Stimulated activated CD4-positive, alpha-beta T cell treated with anti-CD3 and anti-CD28 coated beads, Interleukin-1b, Interleukin-23, amount 100 ng/mL, for 1 hour (primary cell): ENCODE measurements at places on chromosomes 4 and X.

DNA sequence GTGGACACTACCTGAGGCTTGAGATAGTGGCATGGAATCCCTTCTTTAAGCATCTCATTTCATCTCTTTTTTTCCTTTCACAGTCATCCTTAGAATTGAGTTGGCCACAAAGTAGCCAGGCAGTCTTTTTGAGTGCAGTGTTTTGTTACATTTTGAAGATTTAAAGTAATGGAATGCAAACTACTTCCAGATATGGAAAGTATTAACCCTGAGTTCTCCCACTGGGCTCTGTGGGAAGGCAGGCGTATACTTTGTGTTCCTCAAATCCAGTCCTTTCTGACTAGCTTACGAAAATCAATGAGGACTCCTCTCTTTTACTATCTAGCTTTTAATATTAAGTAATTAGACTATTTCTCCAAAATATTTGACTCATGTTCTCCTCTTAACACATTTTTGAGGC is 29.9 kb downstream of the PCDH10 start:
- no peak for DNase-seq

- DNase-seq = no peak
Measured at GRCh38 chr4:30768277-30768676, 48.1 kb downstream of the PCDH7 start.

DNA sequence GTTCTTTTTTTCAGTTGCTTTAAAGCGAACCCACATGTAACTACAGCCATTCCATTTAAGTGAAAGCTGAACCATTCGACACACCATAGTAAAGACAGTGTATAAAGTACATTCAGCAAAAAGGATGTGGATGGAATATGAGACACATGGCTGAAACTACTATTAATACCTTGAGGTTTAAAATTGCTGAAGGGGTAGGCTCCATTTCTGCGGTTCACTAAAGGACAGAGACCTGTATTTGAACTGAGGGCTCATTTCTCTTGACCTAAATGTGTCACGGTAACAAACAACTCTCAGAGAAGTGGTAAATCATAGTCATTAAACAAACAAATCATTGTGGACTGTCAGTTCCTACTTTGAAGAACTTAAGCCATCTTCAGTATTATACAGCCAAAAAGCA is 1085.6 kb upstream of the TENM3 start:
- no peak for DNase-seq

- DNase-seq = no peak
Measured at GRCh38 chrX:87924619-87925018, 407.0 kb downstream of the KLHL4 start.

- no peak for DNase-seq
Measured at GRCh38 chrX:81537723-81538122, 335.8 kb downstream of the SH3BGRL start.

DNA sequence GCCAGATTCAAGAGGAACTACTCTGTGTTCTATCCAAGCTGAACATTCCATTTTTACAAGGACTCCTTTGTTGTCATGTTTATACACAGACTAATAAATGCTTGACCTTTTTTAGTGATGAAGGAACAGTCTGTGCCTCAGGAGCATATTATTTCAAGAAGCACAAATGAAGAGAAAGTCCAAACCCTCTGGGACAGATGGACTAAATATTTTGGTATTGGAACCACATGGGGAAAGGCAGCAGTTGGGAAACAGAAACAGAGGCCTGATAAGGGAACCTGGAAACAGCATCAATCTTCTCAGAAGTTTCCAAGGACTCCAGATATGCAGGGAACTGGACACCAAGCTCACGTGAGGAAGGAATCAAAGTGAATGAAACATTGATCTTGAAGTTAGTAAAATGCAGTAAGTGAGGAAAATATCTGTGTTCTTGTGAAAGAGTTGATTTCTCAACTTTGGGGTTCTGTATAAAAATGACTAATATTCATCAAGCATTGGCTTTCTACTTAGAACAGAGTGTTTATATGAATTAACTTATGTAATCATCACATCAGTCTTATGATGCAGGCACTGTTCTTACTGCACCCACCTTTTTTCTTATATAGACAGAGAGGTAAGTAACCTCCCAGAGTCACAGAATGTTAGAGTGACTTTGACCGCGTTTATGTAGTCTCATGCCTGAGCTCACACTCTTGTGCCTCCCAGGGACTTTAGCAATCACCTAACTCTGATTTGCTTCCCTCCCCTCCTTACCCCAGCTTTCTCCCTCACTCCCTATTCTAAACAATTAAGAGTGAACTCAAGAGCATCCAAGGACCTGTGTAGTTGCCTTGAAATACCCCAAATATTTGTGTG is 148.9 kb upstream of the JADE1 start:
- no peak for DNase-seq

DNA sequence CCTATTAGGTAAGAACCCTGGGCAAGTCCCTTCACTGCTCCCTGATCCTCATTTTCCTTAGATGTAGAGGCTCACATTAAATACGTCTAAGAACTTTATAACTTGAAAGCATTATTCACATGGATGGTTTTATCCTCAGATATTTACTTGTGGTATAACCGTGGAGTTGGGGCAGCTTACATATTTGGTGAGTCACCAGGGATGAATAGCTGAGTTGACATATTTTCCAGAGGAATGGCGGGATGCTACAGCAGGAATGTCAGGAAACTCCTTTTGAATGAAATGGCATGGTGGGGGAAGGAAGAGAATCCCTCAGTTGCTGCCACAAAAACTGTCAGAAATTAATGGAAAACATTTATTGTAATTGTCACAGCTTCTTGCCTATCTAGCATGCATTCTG is 165.3 kb upstream of the RPS6KA3 start:
- no peak for DNase-seq

GRCh38 chrX:12241026-12241425 is 102.8 kb downstream of the FRMPD4 start:
- no peak for DNase-seq

GRCh38 chr4:84708406-84709135 is 125.6 kb downstream of the CDS1 start:
- DNase-seq = no peak

DNA sequence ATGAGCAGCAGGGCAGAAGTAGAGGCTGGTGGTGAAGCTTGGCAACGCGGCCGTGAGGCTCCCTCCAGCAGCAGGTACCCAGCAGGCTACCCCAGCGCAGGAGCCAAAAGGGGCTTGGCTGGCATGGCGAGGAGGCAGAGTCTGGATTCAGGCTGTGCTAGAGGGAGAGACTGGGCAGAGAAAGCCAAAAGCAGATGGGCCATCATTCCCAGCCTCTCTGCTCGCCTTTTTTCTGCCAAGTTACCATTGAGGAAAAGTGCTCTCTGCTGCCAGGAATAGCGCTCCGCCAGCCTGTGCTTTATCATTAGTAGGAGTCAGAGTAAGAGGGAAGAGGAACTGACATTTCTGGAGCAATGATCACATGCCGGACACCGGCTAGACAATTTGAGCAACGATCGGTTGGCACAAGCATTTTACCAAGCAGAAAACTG is 28.7 kb upstream of the MAP3K15 start:
- DNase-seq = no peak

DNA sequence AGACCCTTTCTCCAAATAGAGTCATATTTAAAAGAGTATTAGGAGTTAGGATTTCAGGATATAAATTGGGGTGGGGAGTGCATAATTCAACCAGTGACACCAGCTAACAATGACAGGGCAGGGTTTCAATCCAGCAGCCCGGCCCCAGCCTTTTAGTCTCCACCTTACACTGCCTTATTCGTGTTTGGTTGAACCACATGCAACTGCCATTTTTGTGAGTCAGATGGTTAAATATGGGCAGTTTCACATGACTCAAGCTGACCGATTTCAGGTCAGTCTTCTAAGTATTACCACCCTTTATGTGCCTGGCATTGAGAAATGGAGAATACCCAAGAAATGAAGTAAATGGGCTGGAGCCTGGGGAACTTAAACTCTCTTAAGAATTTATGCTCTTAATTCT is 102.8 kb downstream of the STOX2 start:
- no peak for DNase-seq

GRCh38 chr4:7432531-7433375 is 2.0 kb downstream of the PSAPL1 start:
- no peak for DNase-seq

GRCh38 chrX:74178536-74178935 is 125.4 kb upstream of the ZCCHC13 start:
- no peak for DNase-seq

GRCh38 chrX:11099465-11099864 is 11.7 kb upstream of the HCCS start:
- DNase-seq = no peak

- no peak for DNase-seq
Measured at GRCh38 chr4:120636120-120636630, 286.4 kb downstream of the PRDM5 start.

DNA sequence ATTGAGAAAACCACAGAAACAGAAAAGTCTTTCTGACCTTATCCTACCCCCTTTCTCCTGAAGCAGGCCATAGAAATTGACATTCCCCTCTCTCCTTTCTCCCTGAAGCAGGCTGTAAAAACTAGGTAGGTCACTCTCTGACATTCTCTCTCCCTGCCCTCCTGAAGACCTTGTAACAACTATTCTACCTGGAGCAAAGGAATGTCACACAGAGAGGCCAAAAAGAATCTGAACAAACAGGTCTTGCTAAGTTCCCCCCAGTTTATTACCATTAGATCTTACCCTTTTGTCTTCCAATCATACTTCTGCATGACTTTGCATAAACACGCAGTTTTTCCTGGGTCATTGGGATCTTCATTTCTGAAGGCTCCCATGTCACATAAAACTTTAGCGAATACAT is 198.3 kb upstream of the GYPA start:
- DNase-seq = no peak

GRCh38 chr4:115852767-115853091 is 739.3 kb upstream of the NDST4 start:
- no peak for DNase-seq

GRCh38 chr4:3215733-3216132 is 33.2 kb upstream of the MSANTD1 start:
- no peak for DNase-seq

DNA sequence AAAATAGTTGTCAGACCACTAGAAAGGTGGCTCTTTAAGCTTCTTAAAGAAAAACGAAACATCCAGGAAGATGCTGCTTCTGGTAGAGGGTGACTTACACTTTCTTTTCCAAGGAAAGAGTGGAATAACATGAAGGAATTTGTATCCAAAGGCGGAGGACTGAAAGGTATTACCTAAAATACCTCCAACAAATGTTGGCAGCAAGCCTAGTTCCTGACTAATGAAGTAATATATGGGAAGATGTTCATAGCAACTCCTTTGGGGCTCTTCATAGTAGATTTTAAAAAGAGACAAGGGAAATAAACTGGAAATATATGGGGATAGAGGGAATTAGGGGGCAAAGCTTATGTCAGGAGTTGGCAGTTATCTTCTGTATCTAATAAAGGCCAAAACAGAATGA is 116.2 kb downstream of the AASDH start:
- DNase-seq = no peak
